NCI-H1417 treated with DMSO at 0.1 percent for 48 hours (cell line): ENCODE measurements at places on chromosomes 2 and 18.

GRCh38 chr18:36711813-36712444 lies 116.9 kb downstream of the TPGS2 start:
- DNase-seq = no peak

DNA sequence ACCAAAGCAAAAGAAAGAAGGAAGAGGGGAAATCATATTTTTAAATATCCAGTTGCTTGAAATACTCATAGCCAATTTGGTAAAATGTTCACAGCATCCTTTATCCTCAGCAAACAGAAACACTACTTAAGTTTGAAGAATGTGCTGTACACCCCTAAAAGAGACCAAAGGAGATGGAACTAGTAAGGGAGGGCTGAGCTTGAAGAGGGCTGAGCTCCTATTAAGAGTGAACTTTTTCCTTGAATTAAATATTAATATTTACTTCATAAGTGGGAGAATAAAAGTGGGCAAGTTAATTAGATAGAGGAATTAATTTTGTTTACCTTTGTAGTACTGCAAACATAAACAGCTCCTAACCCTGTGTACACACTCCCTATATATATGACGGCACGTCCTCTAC lies 7.0 kb downstream of the EVX2 start:
- DNase-seq = no peak

- no peak for DNase-seq
Measured at GRCh38 chr2:176744146-176744545, 468.4 kb upstream of the HNRNPA3 start.

DNA sequence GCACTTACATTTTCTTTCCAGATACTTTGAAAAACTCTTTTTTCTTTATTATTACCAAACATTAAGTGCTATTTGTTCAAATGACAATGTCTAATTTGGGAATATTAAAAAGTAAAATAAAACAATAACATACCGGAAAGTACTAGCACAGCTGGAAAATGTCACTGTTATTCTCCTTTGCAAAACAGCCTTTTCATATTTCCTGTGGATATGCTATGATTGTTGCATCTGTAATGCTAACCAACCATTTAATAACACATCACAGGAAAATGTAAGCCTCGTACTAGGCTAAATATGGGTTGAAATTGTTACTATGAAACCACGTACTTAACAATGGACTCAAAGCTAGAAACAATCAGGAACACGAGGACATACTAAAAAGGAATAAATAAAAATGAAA lies 298.1 kb downstream of the CBLN2 start:
- DNase-seq = no peak

- no peak for DNase-seq
Measured at GRCh38 chr2:237693291-237693994, 66.1 kb downstream of the LRRFIP1 start.

- no peak for DNase-seq
Measured at GRCh38 chr2:221518201-221518934, 53.7 kb downstream of the EPHA4 start.

GRCh38 chr2:1157107-1157506 lies 206.5 kb downstream of the SNTG2 start:
- no peak for DNase-seq

- no peak for DNase-seq
Measured at GRCh38 chr18:3664563-3665178, 214.7 kb downstream of the TGIF1 start.

- no peak for DNase-seq
Measured at GRCh38 chr18:23725827-23726661, 36.8 kb downstream of the LAMA3 start.

DNA sequence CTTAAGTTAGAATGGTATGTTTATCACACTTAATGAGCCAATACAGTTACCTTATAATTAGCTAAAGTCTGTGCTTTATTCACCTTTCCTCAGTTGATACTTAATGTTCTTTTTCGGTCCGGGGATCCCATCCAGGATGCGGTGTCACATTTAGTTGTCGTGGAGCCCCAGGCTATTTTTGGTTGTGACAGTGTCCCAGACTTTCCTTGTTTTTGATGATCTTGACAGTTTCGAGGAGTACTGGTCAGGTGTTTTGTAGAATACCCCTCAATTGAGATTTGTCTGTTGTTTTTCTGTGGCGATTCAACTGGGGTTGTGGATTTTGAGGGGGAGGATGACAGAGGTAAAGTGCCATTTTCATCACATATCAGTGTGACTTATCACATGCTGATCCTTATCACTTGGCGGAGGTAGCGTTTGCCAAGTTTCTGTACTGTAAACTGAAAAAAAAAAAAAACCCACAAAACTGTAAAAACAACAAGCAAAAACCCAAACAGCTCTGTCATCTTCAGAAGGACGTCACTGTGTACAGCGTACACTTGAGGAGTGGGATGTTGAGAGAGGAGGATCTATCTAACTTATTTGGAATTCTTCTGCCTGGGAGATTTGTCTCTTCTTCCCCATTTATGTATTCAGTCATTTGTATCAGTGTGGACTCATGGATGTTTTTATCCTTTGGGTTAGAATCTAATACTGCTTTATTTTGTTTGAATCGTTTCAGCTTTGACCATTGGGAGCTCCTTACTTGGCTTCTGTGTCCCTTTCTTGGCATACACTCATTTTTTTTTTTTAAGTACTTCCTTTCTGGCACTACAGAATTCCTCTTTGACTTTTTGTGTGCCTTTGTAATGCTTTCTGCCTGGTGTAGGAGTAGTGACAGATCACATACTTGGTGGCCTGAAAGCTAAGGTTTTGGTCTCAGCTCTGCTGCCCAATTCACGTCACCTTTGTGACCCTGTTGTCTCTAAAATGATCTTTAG lies 68.1 kb downstream of the FMNL2 start:
- DNase-seq = no peak

DNA sequence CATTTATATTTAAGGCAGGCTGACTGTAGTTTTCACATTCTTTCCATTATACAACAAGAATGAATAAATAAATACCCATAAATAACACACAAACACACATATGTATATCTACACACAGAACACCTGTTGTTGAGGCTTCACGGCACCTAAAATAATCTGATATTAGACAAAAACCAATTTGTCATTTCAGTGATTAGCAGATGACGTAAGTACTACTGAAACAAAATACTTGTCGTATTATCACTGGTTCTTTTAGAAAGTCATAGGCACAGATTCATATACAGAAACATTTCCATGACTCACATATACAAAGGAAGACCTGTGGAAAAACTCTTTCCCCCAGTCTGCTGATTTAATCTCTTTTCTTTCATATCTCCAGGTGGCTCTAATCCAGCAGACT lies 1113.4 kb upstream of the FANCL start:
- no peak for DNase-seq

DNA sequence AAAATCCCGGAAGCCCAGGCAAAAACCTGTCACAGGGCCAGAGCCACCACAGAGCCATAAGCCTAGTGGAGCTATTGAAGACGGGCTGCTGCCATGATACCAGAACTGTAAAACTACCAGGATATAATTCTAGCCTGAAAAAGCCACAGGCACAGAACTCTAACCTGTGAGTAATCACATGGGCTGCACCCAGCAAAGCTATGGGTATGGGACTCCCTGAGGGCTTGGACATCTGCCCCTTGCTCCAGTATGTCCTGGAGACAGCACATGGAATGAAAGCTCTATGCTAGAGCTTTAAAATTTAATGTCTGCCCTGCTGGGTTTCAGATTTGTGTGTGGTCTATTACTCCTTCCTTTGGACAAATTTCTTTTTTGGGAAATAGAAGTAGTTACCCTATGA lies 2183.6 kb upstream of the CELF4 start:
- no peak for DNase-seq

- DNase-seq = no peak
Measured at GRCh38 chr2:190862571-190862991, 18.0 kb upstream of the GLS start.

- DNase-seq = no peak
Measured at GRCh38 chr18:37309861-37310260, 255.7 kb downstream of the CELF4 start.

DNA sequence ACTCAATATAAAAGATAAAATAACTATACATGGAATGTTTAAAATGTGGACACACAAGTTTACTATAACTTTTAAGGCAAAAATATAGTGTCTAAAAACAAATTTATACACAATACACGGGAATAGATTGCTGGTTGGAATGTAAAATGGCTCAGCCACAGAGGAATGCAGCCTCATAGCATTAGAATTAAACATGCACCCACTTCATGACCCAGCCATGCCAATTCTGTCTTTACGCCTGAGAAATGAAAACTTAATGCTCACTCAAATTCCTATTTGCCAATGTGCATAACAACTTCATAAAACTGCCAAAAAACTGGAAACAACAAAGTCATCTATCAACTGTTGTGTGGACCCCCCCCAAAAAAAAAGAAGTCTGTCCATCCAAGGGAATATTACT lies 1006.6 kb upstream of the POU3F3 start:
- no peak for DNase-seq

GRCh38 chr2:105690566-105690965 lies 54.1 kb upstream of the NCK2 start:
- DNase-seq = no peak

- DNase-seq = no peak
Measured at GRCh38 chr2:163778045-163778781, 42.4 kb upstream of the FIGN start.

DNA sequence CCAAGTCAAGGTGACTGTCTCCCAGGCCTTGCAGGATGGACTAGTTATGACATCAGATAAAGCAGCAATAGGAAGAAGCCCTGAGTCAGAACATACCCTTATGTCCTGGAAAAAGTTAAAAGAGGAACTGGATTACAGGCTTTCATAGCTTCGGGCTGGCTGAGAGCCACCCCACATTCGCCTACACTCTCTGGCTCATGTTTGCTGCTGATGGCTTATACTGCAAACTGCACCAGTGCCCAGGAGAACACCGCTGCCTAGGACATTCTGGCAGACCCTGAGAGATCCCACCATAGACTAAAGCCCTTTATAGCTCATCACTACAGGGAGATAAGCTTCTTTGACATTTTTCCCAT lies 20.3 kb downstream of the SLC8A1 start:
- no peak for DNase-seq

DNA sequence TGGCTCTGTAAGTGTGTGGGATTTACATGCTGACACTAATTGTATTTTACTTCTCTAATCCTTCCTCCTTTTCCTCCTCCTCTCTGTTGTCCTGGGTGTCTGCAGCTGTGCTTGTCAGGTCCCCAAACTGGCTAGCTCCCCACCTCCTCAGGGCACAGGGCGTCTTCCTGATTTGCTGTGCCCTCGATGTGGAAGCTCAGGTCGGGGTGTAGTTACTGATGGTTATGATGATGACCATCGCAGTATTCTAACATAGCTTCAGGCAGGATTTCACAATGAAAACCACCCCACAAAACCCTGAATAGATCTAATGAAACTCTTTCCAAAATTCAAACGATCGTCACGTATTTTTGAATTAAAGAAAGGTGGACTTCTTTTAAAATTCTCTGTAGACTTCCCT lies 428.4 kb downstream of the TGIF1 start:
- DNase-seq = no peak

DNA sequence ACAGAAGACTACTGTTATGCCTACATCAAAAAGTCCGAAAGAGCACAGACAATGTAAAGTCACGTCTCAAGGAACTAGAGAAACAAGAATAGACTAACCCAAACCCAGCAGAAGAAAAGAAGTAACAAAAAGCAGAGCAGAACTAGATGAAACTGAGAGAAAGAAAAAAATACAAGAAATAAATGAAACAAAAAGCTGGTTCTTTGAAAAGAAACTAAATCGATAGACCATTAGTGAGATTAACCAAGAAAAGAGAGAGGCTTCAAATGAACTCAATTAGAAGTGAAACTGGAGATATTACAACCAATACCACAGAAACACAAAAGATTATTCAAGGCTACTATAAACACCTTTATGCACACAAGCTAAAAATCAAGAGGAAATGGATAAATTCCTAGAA lies 271.8 kb downstream of the MBD2 start:
- no peak for DNase-seq

GRCh38 chr2:69203166-69203985 lies 183.7 kb downstream of the GFPT1 start:
- no peak for DNase-seq

- no peak for DNase-seq
Measured at GRCh38 chr2:221571551-221572218, 419 bp downstream of the EPHA4 start.

DNA sequence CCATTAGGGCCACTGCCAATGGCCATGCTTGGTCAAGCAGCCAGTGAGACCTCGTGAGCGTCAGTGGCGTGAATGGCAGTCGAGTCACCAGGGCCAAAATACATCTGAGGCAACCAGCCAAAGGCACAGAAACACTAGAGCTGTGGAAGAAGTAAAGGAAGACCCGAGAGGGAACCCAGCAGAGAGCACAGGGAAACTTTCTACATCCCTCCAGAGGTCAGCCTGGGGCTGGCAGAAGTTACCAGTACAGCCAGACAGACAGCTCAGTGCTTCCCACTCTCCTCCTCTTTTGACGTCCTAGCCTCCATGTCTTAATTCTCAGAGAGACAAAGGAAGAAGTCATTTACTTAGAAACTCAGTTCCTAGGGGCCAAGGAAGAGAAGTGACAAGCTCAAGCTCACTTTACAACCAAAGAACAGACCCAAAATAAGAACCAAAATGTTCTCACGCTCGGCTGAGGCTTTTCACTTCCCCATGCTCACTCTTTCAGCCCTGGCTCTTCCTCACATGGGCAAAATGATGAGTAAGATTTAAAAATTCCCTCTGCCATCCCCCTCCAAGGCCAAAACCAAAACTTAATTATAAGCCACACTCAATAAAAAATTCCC lies 8.7 kb downstream of the CYRIA start:
- no peak for DNase-seq

DNA sequence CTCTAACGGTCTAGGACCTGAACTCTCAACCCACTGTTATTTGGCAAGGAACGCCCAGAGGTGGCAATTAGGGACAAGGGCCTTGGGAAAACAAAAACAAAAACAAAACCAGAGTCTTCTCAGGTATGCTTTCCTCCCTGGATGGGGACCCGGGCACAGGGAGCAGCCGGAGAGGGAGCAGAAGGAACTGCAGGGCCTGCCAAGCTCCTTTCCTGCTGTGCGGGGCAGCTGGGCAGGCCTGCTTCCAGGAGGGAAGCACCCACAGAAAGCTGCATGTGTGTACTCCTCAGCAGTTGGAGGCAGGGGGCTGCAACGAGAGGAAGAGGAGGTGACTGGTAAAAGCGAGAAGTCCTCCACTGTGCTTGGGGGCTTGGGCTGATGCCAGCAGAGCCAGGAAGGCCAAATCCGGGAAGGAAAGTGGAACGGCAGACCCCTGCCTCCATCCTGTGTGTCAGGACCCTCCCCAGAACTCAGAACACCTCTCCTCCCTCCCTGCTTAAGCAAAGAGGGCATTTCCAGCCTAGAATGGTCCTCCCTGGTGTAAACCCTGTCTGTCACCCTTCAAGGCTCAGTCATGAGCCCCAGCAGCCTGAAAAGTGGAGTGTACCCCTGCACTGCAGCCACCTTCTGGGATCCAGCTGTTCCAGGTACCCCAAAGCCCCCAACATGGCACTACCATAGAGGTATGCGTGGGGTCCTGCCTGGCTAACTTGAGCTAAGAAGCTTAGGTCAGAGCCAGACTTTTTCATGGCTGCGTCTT lies 56.3 kb downstream of the DNMT3A start:
- DNase-seq = no peak

GRCh38 chr2:101477556-101477955 lies 2.6 kb upstream of the RFX8 start:
- DNase-seq = no peak

GRCh38 chr2:16566701-16567100 lies 98.9 kb downstream of the CYRIA start:
- DNase-seq = no peak

GRCh38 chr2:239661334-239662312 lies 260.8 kb upstream of the HDAC4 start:
- no peak for DNase-seq

- DNase-seq = no peak
Measured at GRCh38 chr2:191150230-191150599, 579 bp downstream of the STAT4 start.

GRCh38 chr18:51170664-51171063 lies 26.8 kb downstream of the MEX3C start:
- DNase-seq = no peak
